ENCODE measurements at places on chromosomes 12 and 14. TPM values are rescaled to one million over a fixed set of nuclear protein-coding genes. Genes with fewer than 3 reads are reported as not detected.

Gene KCNMB4
- 2.3 TPM for total RNA-seq

Gene SMOC1
- 5.8 TPM for total RNA-seq

Gene P2RX2
- 0.74 TPM for total RNA-seq

Gene CDH24
- 1.9 TPM for total RNA-seq

Gene MAPK1IP1L
- total RNA-seq: 57.3 TPM

Gene SCN8A
- 1.4 TPM for total RNA-seq

Gene TMEM132D
- total RNA-seq: not detected

Gene ERG28
- 3.6 TPM for total RNA-seq

Gene CLEC14A
- total RNA-seq: 32.5 TPM

Gene FZD10
- total RNA-seq: 0.84 TPM

Gene MYL6
- total RNA-seq: 4,186 TPM

Gene CELA1
- total RNA-seq: not detected

Gene NKX2-1
- not detected for total RNA-seq

Gene TAS2R7
- total RNA-seq: not detected

Gene TBC1D30
- 2.6 TPM for total RNA-seq

Gene TDRD9
- total RNA-seq: 8.0 TPM

Gene CD163L1
- 8.4 TPM for total RNA-seq

Gene HNF1A
- not detected for total RNA-seq

Gene DUSP16
- total RNA-seq: 18.3 TPM

DNA sequence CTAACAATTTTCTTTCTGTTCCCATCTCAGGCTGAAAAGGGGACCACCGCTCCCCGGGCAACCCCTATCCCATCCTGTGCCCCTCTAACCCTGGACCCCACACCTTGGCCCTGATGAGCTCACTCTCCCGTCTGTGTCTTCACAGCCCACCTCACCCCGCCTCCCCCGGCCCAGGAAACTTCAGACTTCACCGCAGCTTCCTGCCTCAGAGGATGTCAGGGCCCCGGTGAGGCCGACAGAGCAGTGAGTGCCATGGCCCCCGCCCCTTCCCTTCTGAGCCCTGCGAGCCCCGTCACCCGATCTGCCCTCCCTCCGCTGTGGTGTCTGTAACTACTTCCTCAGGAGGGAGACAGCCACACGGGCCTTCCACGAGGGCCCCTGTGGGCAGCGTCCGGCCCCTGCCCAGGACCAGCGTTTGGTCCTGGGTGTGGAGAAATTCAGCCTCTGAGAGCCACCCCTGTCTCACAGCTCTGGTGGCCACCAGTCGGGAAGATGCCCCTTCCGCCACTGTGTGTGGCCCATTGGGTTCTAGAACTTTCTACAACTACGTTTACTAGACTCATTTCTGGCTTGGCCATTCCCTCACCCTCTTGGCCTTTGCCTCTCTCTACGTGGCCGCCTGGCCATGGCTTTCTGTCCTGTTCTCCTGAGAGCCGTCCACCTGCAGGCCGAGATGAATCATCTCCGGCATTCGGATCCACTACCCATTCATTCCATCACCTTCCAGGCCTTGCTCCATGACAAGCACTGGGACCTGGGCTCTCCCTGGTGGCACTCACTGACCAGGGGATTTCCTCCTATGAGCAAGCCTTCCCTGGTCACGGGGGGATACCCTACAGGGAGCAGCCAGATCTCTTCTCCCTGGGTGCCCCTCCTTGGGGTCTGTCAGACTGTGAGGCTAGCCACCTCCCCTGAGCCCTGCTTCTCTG is 3.4 kb downstream of the RHOF start:
- no peak for DNase-seq

- DNase-seq: no peak
Observed at GRCh38 chr12:106205208-106206069, 42.4 kb downstream of the CKAP4 start.

GRCh38 chr12:130955238-130955816 is 1.6 kb downstream of the ADGRD1 start:
- no peak for DNase-seq

DNA sequence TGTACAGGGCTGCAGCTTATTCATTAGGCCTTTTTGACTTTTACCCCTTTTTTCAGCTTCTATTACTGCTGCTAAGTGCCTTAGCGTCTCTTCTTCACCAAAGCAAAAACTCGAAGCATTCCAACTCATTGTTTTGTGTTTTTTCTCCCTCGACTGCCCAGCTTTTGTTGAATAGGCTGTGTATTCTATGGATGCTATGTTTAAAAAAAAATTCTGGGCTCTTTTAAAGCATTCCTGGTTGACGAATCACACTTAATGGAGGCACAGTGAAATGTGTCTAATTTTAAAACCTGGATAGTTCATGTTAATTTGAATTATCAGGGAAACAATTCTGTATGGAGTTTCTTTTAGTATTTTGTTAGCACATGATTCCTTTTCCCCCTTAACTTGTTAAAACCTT is 29.7 kb downstream of the KTN1 start:
- DNase-seq: no peak

- no peak for DNase-seq
Observed at GRCh38 chr14:97428808-97429440, 631.7 kb downstream of the VRK1 start.

- DNase-seq: no peak
Observed at GRCh38 chr12:77049767-77050353, 15.5 kb downstream of the E2F7 start.

- no peak for DNase-seq
Observed at GRCh38 chr12:121611306-121611705, 15.0 kb upstream of the ORAI1 start.

DNA sequence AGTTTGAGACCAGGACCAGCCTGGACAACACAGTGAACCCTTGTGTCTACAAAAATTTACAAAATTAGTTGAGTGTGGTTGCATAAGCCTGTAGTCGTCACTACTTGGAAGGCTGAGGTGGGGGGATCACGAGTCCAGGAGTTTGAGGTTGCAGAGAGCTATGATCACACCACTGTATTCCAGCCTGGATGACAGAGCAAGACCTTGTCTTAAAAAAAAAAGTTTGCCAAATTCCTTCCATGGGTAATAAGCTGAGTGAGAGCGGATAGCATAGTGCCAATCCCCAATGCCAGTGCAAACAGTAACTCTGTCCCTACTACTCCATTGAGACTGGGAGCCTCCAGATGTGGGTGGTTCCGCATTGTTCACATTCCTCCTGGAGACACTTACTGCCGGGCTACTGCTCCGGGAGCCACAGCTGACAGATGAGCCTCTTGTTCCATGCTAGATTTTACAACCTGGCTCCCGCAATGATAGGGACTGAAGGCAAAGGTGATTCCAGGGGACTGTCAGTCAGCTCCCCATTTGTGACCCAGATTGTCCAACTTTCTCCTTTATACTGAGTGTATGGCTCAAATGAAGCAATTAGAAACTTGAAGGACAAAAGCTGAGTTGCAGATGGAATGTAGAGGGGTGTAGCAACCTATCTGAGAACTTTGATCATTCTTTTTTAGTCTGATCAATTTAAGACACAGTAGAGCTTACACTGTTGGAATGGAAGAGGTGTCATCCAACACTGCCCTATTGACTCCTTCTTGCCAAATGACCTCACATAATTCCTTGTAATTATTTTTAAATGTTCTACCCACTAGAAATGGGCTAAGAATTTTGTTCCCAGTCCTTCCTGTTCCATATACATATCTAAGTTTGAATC is 13.4 kb upstream of the FRMD6 start:
- no peak for DNase-seq

DNA sequence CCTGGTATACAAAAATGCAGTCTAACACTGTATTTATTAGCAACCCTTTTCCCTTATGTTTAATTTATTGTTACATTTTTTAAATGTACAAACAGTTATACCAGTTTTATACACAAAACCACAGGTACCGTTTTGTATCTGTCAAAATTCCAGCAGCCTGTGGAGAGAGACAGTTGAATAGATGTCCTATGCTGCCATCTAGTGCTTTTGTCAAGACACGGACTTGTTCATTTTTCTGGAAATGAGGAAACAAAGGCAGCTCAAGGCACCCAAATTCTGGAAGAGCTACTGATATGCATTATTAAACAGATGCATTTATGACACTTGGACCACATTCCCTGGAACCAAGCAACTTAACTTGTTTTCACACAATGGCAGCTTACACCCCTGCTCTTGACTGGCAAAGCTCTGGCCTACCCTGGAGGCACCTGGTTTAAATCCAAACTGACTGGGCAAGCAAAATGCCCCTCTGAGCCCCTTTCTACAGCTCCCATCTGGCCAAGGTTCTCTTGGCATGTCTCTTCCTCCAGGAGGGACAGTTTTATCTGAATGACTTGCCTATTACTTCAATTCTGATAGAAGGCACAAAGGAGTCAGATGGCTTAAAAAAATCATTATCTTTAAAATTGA is 286.9 kb upstream of the PRKD1 start:
- DNase-seq: no peak

DNA sequence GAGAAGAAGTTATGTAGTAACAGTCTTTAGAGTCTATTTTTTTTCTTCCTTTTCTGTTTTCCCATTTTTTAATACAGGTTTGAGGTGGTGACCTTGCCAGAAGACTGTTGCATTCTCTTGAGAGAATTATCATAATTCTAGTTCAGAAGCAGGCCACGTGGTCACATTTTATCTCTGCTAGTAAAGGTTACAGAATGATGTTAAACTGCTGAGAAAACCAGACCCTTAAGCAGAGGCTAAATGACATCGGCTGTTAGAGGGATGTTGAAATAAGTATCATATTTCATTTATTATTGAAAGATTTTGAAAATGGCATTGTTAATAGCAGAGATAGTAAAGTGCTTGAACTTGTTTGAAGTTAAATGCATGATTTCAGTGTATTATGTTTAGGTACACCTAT is 49.2 kb downstream of the BRMS1L start:
- no peak for DNase-seq

DNA sequence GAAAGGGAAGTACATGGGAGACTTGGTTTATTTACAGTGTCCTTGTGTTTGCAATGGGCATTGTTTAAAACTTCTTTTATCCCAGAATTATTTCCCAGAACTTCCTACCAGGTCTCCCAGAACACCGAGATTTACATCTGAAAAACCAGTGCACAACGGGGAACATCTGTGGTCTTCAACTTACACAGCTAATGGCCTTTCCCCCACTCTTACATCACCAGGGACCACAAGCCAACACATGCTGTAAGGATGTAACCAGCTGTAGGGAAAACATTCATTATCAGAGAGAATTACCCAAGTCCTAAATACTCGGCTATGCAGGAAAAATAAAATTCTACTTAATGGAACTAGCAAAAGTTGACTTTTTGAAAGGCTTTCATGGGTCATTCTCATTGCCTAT is 267.6 kb downstream of the DUSP6 start:
- no peak for DNase-seq

GRCh38 chr12:38759621-38760020 is 145.8 kb downstream of the CPNE8 start:
- no peak for DNase-seq

GRCh38 chr12:110314308-110314707 is 33.3 kb downstream of the ATP2A2 start:
- no peak for DNase-seq

- DNase-seq: no peak
Observed at GRCh38 chr12:779745-780734, 27.7 kb downstream of the WNK1 start.

- no peak for DNase-seq
Observed at GRCh38 chr12:66931091-66931490, 252.2 kb upstream of the GRIP1 start.

DNA sequence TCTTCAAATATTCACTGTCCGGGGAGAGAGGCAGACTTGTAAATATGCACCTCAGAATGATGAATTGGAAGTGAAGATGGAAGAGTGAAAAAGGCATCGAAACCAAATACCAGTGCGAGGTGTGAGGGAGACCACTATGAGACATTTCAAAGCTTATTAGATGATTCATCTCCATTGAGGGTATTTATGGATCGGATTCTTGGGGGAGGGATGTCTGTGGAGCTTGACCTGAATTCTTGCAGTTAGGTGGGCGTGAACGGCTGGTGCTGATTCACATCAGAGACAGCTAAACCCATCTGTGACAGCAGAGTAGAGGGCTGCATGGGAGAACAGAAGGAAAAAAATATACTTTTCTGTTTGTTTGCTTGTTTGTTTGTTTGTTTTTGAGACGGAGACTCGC is 677.2 kb downstream of the AACS start:
- DNase-seq: no peak

DNA sequence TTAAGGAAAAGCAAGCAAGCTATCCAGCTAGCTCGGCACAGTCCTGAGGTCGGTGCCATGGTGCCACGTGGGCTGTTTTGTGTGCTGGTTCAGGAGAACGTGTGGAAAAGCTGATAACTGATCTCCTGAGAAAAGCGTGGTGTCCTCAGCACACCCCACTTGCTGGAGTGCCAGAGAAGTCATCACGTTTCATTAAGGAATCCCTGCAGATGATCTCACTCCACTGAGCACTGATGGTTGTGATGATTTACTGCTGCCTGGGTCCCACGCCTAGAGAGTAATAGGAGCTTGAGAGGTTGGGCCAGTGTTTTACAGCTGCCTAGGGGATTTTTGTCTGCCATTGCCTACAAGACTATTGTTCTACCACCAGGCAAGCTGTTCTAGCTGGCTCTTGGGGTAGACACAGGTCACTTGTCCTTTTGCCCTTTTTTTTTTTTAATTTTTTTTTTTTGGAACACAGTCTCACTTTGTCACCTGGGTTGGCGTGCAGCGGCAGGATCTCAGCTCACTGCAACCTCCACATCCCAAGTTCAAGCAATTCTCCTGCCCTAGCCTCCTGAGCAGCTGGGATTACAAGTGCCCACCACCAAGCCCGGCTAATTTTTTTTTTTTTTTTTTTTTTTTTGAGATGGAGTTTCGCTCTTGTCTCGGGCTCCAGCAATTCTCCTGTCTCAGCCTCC is 42.3 kb upstream of the EVL start:
- no peak for DNase-seq

- DNase-seq: no peak
Observed at GRCh38 chr12:127722611-127723010, 544.4 kb upstream of the TMEM132C start.

GRCh38 chr14:91509083-91509877 is 830 bp downstream of the PPP4R3A start:
- no peak for DNase-seq

- no peak for DNase-seq
Observed at GRCh38 chr14:87691042-87691881, 301.7 kb downstream of the GALC start.

Measured in omental fat pad (tissue), 4 donors.